HCT116 (cell line): ENCODE measurements at places on chromosomes 13 and 19. TPM values are rescaled to one million over a fixed set of nuclear protein-coding genes. Genes with fewer than 3 reads are reported as not detected.

- no peak for DNase-seq
Observed at GRCh38 chr13:73664851-73665250, 469.4 kb downstream of the KLF12 start.

GRCh38 chr19:12064590-12065538, at the start of gene ZNF844:
ZNF844 (plus strand) TSS chr19:12064731; CDS start chr19:12064874, 143 bp downstream.
- DNase-seq, result no peak

- peak; percentile 56 for DNase-seq
Observed at GRCh38 chr13:79679334-79679733, 198.4 kb downstream of the NDFIP2 start.

DNA sequence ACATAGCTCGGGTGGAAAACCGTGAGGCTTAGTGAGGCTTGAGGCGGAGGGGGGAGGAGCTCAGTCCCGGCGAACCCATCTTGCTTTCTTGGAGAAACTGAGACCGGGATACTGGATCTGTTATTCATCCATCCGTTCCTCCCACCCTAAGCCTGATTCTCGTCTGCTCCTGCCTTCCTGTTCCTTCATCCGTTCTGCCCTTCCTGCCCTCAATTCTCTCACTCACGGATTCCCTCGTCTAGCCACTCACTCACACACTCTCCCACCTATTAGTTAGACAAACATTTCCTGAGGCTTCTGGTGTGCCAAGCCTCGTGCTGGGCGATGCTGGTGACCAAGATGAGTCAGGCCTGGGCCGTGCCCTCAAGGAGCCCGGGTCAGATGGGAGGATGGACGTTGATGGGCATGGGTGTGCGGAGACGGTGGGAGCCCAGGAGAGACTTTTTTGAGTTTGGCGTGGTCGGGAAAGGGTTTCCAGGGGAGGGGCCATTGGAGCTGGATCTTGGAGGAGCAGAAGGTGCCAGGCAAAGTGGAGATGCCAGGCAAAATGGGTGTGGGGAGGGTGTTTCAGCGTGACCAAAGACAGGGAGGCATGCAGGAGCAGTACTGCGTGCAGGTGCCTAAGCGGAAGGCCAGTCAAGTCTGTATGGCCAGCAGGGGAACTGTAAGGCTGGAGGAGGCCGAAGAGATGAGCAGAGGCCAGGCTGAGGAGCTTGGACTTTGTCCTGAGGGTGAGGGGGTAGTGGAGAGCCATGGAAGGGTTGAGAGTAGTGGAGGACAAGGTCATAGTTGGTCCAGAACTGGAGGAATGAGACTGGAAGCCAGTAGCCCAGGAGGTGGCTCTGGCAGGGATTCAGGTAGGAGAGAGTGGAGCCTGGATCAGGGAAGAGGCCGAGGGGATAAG, 7.4 kb upstream of the CNFN start:
- DNase-seq, result no peak

- DNase-seq, result no peak
Observed at GRCh38 chr19:48290771-48291488, 21.0 kb downstream of the ZNF114 start.

The IFT88 gene
- total RNA-seq, result 13.1 TPM

The GSX1 gene
- total RNA-seq, result not detected

The CPB2 gene
- total RNA-seq, result 0.15 TPM
